ENCODE measurements at places on chromosomes 5 and 9.

- DNase-seq: no peak
Measured at GRCh38 chr9:133801739-133802138, 63.6 kb upstream of the SARDH start.

- no peak for DNase-seq
Measured at GRCh38 chr5:141692919-141693725, 11.1 kb upstream of the ARAP3 start.

DNA sequence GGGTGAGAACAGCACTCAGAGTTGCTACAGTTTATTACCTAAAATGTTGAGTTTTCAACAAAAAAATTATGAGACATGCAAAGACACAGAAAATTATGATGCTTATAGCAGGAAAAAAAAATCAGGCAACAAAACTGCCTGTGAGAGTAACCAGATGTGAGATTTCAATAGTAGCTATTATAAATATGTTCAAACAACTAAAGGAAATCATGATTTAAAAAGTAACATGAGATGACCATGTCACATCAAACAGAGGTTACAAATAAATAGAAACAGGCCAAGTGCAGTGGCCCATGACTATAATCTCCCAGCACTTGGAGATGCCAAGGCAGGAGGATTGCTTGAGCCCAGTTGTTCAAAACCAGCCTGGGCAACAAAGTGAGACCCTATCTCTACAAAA is 12.1 kb upstream of the RIMOC1 start:
- DNase-seq: no peak

DNA sequence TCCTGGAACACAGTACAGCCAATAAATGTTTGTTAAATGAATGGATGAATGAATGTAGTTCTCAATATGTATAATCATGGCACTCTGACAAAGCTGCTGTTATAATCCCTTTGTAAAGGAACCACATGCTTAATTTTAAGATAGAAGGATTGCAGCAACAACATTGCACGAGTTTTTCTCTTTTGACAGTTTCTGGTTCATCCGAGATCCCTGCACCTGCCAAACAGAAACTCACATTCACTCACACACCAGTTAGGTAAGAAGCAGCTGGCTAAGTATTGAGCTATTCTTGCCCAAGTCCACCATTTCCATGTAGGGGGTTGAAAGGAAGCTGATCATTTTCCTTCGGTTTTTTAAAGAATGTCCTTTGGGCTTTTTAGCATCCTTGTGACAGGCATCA is 133.7 kb upstream of the MAP1B start:
- no peak for DNase-seq

GRCh38 chr5:3376611-3377010 is 219.0 kb upstream of the IRX1 start:
- DNase-seq: no peak

- DNase-seq: no peak
Measured at GRCh38 chr9:95641586-95641985, 124.8 kb upstream of the PTCH1 start.

- no peak for DNase-seq
Measured at GRCh38 chr5:109916481-109917153, 226.9 kb downstream of the MAN2A1 start.
